ENCODE measurements at places on chromosomes 7 and 10. TPM values are rescaled to one million over a fixed set of nuclear protein-coding genes. Genes with fewer than 3 reads are reported as not detected.

Gene ITIH2
- not detected for total RNA-seq

Gene RADIL
- 2.2 TPM for total RNA-seq

Gene GNGT1
- not detected for total RNA-seq

Gene ANKRD30A
- not detected for total RNA-seq

Gene MRC1
- total RNA-seq: not detected

Gene ARHGEF35
- 0.84 TPM for total RNA-seq

Gene SEMA3D
- total RNA-seq: 0.15 TPM

Gene OR6B1
- not detected for total RNA-seq

Gene ADAMTS14
- under 0.01 TPM for total RNA-seq

Gene H2BK1
- total RNA-seq: not detected

Gene MRM2
- total RNA-seq: 23.2 TPM

Gene SLC16A12
- total RNA-seq: 3.6 TPM

Gene YAE1
- 19.0 TPM for total RNA-seq

Gene AASS
- 12.9 TPM for total RNA-seq

Gene NEUROG3
- not detected for total RNA-seq
